T-helper 2 cell (primary cell): ENCODE measurements at places on chromosomes 3 and 15.

DNA sequence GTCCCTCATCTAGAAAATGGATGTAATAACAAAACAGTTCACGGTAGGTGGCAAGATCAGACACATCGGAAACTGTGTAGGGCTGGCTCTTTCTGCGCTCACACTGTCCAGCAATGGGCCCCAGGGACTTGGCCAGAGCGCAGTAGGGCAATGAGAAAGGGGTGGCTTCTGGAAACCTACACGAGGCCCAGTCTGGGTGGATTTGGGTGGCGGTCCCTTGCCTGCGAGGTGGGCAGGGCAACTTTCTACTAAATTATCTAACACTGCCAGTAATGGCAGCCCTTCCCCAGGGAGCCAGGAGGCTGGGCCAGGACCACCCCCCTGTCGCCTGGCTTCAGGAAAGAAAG is 2.1 kb upstream of the TNK2 start:
- no peak for DNase-seq

DNA sequence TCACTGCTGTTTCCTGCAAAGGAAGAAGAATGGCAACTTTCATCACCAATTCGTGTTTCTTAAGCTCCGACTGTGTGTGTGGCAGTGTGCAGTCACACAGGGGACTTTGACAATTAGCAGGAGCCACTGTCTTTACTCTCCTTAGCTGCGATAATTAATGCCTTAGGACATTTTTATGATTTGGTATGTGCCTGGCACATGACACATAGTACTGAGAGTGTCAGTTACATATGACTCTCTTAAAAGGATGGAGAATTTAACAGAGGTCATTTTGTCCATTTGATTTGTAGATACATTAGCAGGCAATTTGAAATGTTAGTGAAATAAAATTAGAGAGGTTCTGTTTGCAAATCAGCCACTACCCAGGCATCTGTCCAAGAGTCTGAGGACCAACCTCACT is 128.9 kb upstream of the VEPH1 start:
- DNase-seq, result no peak

DNA sequence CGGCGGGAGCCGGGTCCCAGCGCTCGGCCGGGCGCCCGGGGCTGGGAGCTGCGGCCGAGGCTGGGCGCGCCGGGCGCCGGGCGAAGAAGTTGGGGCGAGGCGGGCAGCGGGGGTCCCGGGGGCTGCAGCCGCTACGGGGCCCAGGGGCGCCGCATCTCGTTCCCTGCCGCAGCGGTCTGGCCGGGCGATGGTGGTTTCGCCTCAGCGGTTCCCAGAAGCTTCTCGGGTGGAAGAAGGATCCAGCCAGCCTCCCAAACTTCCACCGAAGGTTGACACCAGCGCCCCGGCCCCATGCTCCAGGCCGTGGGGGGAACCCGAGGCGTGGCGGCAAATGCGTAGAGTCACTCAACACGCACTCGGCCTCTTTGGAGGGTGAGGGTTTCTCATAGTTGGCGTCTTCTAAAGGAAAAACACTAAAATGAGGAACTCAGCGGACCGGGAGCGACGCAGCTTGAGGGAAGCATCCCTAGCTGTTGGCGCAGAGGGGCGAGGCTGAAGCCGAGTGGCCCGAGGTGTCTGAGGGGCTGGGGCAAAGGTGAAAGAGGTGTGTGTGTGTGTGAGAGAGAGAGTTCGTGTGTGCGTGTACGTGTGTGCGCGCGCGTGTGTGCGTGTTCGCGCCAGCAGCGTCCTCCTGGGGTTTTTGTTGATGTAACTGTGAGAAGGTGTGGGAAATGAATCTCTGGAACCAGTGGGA is 940 bp downstream of the BOC start:
- DNase-seq, result no peak

DNA sequence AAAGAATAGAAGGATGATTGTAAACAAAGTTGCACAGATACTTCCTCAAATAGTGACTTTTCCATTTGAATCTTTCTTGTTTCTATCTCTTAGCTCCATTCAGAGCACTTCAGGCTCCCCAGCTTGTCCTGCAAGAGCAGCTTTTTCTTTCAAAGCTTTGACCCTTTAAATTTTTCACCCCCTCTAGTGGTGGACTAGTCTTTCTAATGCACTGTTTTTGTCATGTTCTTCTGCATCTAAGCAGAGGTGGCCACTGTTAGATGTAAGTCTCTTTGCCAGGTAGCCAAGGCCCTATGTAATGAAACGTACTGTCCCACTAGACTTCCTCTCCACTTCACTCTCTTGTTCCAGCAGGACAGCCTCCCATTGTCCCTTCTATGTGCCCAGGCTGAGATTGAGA is 74.0 kb upstream of the MANF start:
- DNase-seq, result no peak

GRCh38 chr3:184491011-184491576 is 70.5 kb upstream of the EPHB3 start:
- DNase-seq, result no peak

DNA sequence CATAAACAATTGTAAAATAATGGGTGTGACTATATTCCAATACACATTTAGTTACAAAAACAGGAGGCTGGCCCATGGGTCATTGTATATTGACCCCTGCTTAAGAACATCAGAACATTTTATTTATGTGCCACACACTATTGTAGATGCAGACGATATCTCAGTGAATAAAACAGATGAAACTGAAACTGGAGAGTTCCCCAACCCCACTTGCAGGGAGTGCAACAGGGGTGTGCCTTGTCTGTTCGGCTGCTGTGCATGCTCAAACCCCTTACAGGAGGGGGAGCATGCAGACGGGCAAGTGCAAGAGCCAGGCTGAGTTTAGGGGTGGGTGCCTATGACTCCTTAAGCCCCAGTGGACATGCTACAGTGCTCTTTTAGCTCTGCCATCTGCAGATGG is 509.6 kb downstream of the IGSF11 start:
- no peak for DNase-seq

DNA sequence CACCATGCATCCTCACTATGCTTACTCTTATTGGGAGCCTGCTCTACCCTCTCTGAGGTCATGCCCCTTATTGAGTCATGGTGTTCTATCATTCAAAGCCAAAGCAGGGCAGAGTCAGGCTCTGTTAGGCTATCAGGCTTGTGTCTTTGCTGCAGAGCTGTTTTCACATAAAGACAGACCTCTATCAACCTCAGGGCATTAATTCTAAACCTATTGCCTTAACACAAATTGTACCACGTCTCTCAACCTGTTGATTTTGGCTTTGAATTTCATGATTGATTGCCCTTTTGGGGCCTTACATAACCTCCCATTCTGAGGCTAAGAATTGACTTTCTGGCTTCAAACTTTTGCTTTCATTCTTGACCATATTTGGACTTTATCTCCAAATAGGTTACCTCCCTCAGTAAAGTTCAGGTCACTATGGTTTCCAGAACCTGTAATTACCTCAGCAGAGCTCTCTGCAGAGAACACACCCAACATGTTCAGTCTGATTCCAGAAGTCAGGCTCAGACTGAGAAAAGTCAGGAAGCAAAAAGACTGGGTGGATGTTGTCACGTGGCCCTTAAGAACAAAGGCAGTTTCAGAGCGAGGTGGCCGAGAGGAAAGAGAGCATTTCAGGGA is 221.4 kb upstream of the NANOGP8 start:
- DNase-seq, result no peak
